ENCODE measurements at places on chromosomes 5 and 9.

DNA sequence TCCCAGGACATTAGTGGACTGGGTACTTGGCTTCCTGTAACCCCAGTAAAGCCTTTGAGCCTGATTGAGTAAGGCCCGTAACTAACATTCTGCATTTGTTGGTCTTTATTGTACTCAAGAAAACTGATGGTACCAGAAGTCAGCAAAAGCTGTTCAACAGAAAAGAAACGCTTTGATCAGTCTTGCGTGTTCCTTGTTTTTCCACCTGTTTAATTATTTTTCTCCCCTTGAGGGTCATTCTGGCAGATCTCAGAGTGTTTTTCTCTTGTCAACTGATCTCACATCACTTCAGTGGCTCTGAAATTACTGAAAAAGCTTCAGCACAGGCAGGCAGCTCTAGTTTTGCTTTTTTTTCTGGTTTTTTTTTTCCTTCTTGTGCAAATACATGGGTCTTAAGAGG lies 6.1 kb upstream of the TMEM268 start:
- DNase-seq, result no peak

- no peak for DNase-seq
These were observed 1063.5 kb upstream of the DMAC1 start for GRCh38 chr9:8863069-8863468.

GRCh38 chr5:36683821-36684434 lies 77.5 kb downstream of the SLC1A3 start:
- peak; percentile 72 for DNase-seq

DNA sequence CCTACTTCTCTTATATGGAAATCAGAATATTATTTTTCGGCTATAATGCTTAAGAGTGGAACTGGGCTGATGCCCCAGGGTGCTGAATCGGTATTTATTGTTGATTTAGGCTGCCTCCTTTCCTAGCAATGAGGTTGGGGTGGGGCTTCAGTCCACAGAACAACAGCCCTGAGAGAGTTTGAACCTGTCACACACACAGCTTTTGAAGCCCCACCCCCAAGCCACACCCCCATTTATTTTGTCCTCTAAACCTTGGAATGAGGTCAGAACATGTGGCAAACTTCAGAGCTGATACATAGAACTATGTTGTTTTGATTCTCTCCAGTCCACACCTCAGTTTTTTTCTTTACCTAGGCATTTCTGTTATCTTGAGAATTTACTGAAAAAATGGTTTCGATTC lies 51.7 kb upstream of the CAMK4 start:
- no peak for DNase-seq

GRCh38 chr9:88372103-88372654 lies 16.1 kb upstream of the SPIN1 start:
- DNase-seq, result no peak

DNA sequence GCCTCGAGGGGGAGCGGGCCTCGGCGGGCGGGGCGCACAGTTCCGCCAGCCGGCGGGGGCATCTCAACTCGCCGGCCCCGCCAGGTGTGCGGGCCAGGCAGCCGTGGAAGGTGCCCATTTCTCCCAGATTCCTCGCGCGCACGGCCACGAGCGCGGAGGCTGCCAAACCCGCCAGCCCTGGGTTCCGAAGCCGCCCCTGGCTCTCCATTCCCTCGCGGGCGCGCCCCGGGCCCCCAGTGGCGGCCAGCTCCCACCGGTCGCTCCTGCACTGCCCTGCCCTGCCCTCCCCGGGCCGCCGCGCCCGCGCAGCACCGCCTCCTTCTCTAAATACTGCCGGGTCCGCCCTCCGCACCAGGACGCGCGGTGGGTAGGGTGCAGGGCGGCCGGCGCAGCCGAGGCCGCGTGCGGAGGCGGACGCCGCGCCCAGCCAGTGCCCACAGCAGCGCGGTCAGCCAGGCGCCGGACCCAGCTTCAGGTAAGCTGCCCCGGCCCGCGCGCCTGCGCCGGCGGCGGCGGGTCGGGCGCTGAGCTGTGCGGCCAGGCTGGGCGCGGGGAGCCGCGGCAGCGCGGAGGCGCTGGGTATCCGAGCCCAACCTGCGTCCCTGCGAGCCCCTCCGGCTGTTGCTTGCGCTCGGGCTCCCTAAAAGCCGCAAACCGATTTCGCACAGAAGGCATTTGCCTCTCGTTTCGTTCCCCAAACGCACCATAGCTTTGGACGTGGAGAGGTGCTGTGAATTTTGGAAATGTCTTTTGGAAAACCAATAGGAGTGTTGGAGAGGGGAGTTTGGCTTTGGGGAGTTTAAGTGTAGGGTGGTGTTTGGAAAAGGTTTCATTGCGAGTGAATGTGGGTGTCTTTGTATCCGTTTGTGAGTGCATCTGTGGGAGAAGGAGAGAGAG lies at the start of gene TMEM171:
Gene TMEM171, plus strand, starts transcription at position 354 of the 897 bp plus-strand sequence. CDS start 2,799 bp downstream, outside the sequence.
- no peak for DNase-seq

GRCh38 chr9:18371621-18372020 lies 102.3 kb upstream of the ADAMTSL1 start:
- DNase-seq, result no peak

DNA sequence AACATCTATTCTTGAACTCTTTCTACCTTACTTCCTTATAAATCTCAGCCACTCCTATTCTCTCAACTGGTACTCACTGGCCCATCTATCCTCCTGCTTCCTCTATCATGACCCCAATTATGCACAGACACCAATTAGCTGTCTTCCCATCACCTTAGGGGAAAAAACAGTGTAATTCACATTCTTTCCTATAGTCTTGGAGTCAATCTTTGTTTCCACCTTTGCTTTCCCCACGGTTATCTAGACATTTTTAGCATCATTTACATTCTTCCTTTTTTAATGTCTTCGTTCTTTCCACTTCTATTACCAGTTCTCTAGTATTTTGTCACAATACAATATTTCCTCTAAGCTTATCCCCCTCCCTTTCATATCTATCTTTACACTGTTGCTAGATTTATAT lies 449.4 kb downstream of the TMEM38B start:
- no peak for DNase-seq

DNA sequence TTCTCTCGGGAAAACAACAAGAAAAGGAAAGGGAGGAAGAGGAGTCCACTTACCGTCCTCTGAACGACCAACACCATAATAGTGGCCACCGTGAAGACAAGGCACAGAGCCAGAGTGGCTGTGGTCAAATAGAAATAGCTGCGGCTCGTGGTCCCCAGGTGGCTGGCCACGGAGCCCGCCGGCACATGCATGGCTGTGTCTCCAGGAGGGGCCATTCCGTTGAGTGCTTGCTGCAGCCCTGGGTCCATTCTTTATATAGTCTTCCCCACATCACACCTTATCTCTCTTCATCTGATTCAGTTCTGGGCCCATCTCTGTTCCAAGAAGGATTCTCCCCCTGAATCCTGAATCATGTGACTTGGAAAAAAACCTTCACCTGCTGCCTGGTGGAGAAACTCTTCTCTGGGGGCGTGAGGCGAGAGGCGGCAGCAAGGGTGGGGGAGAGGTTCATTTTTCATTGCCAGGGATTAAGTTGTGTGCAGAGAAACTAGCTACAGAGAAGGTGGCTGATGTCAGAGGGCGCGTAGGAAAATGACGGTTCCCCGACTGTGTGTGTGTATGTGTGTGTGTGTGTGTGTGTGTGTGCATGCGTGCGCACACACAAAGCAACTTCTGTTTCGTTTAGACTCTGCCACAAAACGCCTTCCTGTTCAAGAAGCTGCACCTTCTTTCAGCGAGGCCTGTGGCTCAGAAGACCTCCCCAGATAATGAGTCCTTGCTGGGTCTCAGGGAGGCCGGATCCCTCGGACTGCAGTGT lies at the start of gene TNFSF8:
Gene TNFSF8, minus strand, starts transcription at position 536 of the 757 bp plus-strand sequence. Its CDS starts 288 bp downstream, at position 248.
- no peak for DNase-seq

GRCh38 chr5:131250751-131251475 lies 12.9 kb upstream of the CDC42SE2 start:
- no peak for DNase-seq

DNA sequence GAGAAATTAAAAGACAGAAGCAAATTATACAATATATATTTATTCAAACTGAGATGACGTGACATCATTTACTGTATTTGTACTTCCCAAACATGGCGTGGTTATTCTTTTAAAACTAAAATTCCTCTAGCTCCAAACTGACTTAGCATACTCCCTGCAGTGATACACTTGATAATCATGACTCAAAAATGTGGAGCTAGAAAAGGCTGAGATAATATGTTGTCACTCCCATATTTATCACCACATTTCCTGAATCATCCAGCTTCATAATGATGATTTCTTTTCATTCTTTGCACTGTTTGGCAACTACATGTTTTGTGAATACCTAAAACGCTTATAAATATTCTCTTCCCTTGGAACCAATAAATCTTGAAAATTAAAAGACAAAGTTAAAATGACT lies 341.0 kb downstream of the EBF1 start:
- peak; percentile 81 for DNase-seq

DNA sequence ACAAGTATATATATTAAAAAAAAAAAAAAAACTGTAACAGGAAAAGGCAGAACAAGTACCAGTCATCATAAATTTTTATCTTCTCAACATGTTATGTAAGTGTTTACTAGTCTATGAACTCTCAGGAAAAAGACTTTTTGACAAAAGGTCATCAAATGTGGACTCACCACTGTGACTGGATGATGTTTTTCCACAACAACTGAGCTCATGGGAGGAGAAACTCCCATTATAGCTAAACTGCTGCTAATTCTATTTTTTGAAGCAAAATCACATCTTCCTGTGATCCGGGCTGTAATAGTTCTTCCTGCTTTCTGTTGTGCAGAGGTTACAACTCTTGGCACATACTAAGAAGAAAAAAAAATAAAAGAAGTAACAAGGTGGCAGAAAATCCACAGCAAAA lies 39.6 kb downstream of the POC5 start:
- no peak for DNase-seq

GRCh38 chr9:101369884-101370531 lies 14.8 kb downstream of the BAAT start:
- no peak for DNase-seq

GRCh38 chr9:122337556-122337929 lies 33.3 kb upstream of the PTGS1 start:
- no peak for DNase-seq

- no peak for DNase-seq
These were observed 1.6 kb downstream of the BSPRY start for GRCh38 chr9:113350937-113351336.

Measured in fibroblast of skin of left biceps (primary cell).